ENCODE measurements at places on chromosomes 7 and 10.

- DNase-seq = no peak
Observed at GRCh38 chr7:46454816-46455215, 533.7 kb upstream of the IGFBP3 start.

GRCh38 chr10:29590915-29591650, 43.7 kb downstream of the SVIL start:
- no peak for DNase-seq

GRCh38 chr7:117068511-117069145, 115.3 kb downstream of the ST7 start:
- DNase-seq = no peak

GRCh38 chr7:64878684-64879083, 24.4 kb upstream of the ZNF273 start:
- no peak for DNase-seq

DNA sequence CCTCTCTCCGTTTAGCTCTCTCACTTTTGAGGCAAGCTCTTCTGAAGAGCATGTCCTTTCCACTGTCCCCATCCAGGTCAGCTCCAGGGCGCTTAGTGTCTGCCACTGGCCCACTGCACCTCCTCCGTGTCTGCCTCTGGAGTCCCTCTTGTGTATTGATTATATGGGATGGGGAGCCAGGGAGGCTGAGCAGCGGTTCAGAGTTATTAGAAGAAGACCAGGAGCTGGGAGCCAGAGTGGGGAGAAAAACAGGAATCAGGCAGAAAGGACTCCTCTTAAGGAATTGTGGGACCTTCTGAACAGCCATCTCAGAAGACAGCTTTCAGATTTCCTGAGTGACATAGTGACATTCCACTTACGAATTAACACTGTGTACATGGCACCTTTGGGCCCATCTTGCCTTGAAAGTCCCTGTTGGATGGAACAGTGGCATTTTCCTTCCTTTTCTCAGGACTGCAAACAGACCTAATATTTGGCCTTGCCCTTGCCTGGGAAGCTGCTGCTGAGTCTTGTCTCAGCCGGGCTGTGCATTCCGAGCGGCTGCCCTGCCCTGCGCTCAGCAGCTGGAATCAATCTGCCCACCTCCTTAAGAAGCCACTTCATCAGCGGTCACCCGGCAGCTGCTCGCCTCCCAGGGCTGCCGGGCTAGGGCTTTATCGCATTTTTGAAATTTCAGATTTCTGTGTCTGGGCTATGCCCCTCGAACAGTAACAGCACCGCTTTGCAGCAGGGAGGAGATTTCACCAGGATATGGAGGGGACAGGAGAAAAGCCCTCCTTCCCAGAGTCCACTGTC, 81.1 kb upstream of the PRKG1 start:
- DNase-seq = no peak

- DNase-seq = no peak
Observed at GRCh38 chr7:578386-578785, 58.7 kb upstream of the PDGFA start.

DNA sequence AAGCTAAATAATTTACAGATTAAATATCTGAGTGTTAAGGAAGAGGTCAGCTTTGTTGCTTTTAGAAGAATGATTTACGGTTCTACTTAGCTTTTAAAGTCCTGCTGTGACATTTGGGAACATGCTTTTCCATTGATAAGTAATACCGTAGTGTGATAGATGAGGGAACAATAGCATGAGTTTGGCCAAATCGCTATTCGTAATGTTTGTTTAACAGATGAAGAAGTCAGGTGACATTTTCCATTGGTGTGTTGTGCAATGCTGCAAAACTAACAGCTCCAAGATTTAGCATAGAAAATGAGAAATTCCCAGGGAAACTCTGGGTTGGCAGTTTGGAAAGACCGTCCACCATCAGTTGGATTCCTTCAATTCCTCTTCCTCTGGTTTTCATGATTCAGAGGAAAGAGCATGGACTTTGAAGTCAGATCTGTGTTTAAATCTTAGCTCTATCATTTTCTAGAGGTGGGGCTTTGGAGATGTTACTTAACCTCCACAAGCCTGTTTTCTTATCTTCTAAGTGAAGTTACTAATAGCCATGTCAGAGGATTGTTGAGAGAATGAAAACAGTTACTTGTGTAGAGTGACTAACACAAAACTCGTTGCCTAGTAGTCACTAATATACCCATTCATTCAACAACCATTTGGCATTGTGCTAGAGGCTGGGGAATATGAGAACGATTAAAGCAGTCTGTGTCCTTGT, 140.4 kb upstream of the BMPER start:
- no peak for DNase-seq

- no peak for DNase-seq
Observed at GRCh38 chr7:34191162-34191561, 285.8 kb downstream of the BMPER start.

- peak; percentile 22 for DNase-seq
Observed at GRCh38 chr10:92242910-92243671, 47.8 kb downstream of the CPEB3 start.

GRCh38 chr10:87060280-87060928, 34.2 kb downstream of the GLUD1 start:
- DNase-seq = no peak

DNA sequence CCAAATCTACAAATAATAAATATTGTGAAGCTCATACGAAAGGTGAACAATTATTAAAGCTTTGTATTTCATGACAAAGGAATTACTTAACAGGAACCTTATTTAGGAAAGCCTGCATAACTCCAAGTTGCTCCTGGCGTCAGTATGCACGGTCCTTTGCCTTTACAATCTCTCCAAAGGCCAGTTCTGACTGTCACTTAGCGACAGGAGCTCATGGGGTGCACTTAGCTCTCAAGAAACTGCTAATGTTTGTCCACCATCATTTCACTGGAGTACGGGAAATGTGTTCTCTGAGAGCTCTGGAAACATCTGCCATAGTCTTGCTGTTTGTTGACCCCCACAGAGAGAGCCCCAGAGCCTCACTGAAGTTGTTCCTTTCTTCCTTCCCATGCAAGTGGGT, 781.5 kb upstream of the POM121L12 start:
- no peak for DNase-seq

DNA sequence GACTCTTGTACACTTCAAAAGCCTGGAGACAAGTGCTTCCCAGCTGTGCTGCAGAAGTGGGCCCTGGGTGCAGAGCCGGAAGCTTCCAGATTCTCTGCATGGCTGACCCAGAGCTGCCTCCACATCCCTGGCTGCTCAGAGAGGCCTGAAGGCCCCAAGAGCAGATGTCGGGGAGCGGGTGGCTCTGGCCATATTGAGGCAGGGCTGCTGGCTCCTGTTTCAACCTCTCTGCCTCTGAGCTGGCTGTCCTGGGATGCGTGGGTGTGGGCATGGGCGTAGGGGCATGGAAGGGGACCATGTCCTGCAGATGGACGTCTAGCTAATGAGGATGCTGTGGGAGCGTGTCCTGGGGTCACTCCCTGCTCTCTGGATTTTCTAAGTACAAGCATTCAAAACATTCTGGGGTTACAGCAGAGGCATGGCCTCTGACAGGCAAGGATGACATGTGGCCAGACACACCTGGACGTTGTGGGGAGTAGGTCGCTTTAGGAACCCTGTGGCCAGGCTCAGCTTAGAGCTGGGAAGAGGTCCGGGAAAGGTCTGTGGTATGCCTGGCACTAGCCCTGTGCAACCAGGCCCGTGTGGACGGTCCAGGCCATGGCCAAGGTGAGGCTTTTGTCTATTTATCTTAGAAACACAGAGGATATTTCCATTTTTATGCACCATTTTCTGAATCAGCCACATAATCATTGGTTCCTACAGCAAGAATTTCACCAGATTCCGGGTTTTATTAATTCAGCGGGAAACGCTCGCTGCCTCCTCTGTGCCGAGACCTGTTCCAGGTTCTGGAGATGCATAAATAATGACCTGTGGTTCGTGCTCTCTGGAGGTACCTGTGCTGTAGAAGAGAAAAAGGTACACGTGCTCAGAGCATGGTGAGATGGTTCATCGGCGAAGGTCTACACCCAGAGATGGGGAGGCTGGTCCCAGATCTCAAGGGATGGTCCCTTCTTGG, 361.1 kb downstream of the GLRX3 start:
- no peak for DNase-seq

DNA sequence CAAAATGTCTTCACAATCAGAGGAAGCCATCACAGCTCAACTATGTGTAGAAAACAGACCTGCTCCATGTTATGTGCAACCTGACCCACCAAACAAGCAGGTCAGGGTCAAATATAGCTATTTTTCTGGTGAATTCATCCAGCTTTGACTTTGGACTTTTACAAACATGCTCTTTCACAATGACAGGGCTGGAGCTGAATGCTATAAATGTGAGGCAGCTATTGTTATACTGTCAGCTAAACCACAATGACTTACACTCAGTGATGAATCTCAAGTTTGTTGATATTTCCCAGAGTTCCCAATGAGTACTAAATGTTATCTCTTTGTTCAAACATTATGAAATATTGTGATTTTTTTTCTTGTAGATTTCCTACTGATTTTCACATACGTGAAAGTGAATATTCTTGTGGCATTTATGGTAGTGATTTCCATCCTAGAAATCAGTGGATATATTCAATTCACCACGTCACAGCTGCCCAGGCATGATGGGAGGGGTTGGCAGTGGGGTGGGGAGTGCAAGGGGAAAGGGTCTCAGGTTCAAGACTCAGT, 2.5 kb upstream of the ITIH2 start:
- DNase-seq = no peak

DNA sequence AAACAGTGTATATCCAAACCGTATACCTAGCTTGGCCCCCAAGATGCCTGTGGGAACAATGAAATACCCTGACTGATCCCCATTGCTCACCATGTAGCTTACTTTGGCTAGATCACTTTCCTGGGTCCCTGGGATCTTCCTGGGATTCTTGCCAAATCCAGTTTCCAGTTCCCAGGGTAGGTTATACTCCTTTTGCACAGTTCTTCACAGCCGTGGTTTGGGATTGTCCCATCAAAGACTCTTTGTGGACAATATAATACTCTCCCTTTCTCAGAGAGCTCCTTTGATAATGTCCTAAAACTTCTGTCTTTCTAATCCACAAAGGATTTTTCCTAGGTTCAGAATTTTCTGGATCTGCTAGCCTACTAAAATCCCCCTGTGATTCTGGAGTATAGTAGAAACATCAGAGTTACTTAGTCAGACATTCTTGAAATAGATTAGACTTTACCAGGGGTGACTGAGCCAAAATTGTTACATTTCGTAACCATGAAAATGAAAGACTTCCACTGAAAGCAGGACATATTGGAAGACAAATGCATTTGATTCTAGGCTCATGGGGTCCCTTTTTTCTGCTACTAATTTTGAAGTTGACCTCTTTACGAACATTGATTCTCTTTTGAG, 388.3 kb upstream of the ETV1 start:
- DNase-seq = no peak

- DNase-seq = no peak
Observed at GRCh38 chr10:20110125-20111100, 294.2 kb downstream of the PLXDC2 start.

GRCh38 chr7:118250860-118251494, 26.5 kb downstream of the ANKRD7 start:
- no peak for DNase-seq

- no peak for DNase-seq
Observed at GRCh38 chr10:5546891-5547680, 22.3 kb downstream of the CALML3 start.

- no peak for DNase-seq
Observed at GRCh38 chr7:120486164-120486563, 213.2 kb downstream of the KCND2 start.

GRCh38 chr10:88911116-88911515, 31.1 kb downstream of the STAMBPL1 start:
- no peak for DNase-seq

- no peak for DNase-seq
Observed at GRCh38 chr7:13307040-13307439, 619.6 kb downstream of the ARL4A start.

Measured in activated naive CD8-positive, alpha-beta T cell treated with anti-CD3 and anti-CD28 coated beads, Interleukin-2, amount 50 U/mL, for 24 hours (primary cell).